ENCODE measurements at places on chromosomes 3 and 15. TPM values are rescaled to one million over a fixed set of nuclear protein-coding genes. Genes with fewer than 3 reads are reported as not detected.

- H3K4me1 ChIP-seq = peaks cover 17% of the 10 kb centered on the region
- no peaks in the 10 kb centered on the region for H3K36me3 ChIP-seq
- H3K27ac ChIP-seq = peak overlapping the region; percentile 98
- H3K4me3 ChIP-seq = peak overlapping the region; percentile 83
Observed at GRCh38 chr3:115147329-115148141, 447 bp upstream of the ZBTB20 start.

- H3K4me1 ChIP-seq = no peaks in the 10 kb centered on the region
- H3K27ac ChIP-seq = no peak overlapping the region
- no peaks in the 10 kb centered on the region for H3K27me3 ChIP-seq
- H3K4me3 ChIP-seq = no peak overlapping the region
- no peaks in the 10 kb centered on the region for H3K36me3 ChIP-seq
- no peak for DNase-seq
Observed at GRCh38 chr3:121654493-121655385, 6.0 kb downstream of the HCLS1 start.

GRCh38 chr3:40201770-40202169, 107.7 kb upstream of the EIF1B start:
- no peaks in the 10 kb centered on the region for H3K36me3 ChIP-seq
- DNase-seq = no peak
- no peak overlapping the region for H3K4me3 ChIP-seq
- no peaks in the 10 kb centered on the region for H3K27me3 ChIP-seq

DNA sequence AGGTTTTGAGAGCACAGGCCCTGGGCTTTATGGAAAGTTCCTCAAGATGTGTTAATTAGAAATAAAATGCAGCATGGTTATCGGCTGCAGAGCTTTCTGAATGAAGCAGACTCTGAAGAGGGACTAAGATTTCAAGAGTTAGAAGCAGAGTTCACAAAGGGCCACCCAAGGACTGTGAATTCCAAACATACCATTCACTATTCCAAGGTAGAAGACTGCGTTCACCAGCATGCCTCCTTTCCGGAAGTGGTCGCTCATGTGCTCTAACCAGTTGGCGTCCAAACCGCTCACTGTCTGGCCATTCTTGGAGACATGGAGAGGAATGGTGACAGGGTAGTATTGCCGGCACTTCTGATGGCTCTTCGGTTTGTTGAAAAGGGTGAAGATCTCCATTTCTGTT, 104.9 kb downstream of the OXNAD1 start:
- peaks cover 51% of the 10 kb centered on the region for H3K4me1 ChIP-seq
- H3K36me3 ChIP-seq = no peaks in the 10 kb centered on the region
- H3K4me3 ChIP-seq = no peak overlapping the region
- no peak overlapping the region for H3K27ac ChIP-seq
- no peaks in the 10 kb centered on the region for H3K27me3 ChIP-seq

DNA sequence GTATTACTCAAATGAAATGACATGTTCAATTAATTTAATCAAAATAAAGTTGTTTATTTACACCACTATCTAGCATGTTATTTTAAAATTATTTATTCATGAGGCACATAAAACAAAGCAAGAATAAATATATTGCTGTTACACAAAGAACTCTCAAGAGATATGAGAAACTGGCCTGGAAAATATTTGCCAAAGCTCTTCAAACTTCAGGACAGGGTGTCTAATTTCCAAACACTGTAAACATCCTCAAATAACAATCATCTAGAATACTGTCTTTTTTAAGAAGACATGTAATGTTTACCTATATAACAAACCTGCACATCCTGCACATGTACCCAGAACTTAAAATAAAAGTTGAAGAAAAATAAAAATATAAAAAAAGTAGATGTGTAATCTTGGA, 876.6 kb downstream of the TUSC7 start:
- DNase-seq = no peak
- H3K27me3 ChIP-seq = no peaks in the 10 kb centered on the region
- no peaks in the 10 kb centered on the region for H3K36me3 ChIP-seq
- no peaks in the 10 kb centered on the region for H3K4me1 ChIP-seq
- H3K4me3 ChIP-seq = no peak overlapping the region

DNA sequence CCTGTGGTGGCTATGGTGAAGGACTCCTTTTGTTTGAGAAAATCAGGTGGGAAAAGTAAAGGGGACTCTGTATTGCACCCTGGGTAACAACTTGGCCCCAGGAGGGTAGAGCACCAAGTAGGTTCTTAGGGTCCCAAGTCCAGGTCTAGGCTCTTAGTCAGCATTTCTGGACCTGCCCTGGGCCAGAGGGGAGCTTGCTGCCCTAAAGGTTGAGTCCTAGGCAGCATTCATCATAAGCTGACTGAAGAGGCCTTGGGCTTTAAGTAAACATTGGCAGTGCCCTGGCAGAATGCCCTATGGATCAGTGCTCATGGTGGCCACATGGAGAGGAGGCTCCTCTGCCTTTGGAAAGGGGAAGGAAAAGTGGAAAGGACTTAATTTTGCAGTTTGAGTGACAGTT, 268.5 kb upstream of the CTNNB1 start:
- no peak overlapping the region for H3K27ac ChIP-seq
- H3K4me3 ChIP-seq = no peak overlapping the region
- no peak for DNase-seq
- no peaks in the 10 kb centered on the region for H3K36me3 ChIP-seq

DNA sequence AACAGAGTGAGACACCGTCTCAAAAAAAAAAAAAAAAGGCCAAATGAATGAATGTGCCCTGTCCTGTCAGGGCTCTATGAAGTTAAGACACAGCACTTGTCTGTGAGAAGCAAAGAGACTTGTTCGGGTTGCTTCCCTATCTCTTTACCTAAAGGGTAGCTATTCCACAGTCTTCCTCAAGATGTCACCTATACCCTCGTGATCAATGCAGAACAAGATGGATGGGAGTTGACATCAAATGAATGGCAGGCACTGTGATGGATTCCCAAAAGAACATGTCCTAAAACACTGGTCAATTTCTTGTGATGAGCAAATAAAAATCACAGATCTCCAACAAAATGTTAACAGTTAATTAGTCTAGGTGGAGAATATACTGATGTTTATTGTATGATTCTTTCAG, 9.5 kb downstream of the TADA3 start:
- H3K4me1 ChIP-seq = peaks cover 7% of the 10 kb centered on the region
- H3K27me3 ChIP-seq = no peaks in the 10 kb centered on the region
- H3K36me3 ChIP-seq = peaks cover 66% of the 10 kb centered on the region
- H3K4me3 ChIP-seq = no peak overlapping the region
- no peak for DNase-seq
- no peak overlapping the region for H3K27ac ChIP-seq

DNA sequence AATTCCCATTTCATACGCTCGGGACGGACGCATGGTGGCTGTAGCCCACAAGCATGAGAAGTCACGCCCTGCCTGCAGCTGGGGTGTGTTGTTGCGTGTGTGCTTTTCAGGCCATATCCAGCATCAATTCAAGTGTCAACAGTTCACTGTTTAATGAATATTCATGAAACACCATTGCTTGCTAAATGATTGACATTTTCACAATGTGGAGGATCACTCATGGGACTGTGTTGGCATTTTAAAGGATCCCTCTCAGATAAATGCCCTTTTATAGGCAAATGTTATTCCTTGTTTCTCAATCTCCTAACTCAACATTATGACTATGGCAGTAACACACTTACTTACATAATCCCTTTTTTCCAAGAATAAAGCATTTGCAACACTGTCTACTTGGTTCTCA, 511.3 kb downstream of the GABRG3 start:
- DNase-seq = no peak
- H3K27me3 ChIP-seq = no peaks in the 10 kb centered on the region
- no peaks in the 10 kb centered on the region for H3K36me3 ChIP-seq
- no peak overlapping the region for H3K4me3 ChIP-seq

RBM5 gene
- 162 TPM for total RNA-seq

GRCh38 chr15:101540480-101541239, 51.2 kb upstream of the PCSK6 start:
- no peaks in the 10 kb centered on the region for H3K36me3 ChIP-seq
- peaks cover 34% of the 10 kb centered on the region for H3K27me3 ChIP-seq
- H3K4me1 ChIP-seq = peaks cover 4% of the 10 kb centered on the region
- no peak overlapping the region for H3K27ac ChIP-seq

- peak; percentile 70 for DNase-seq
- peaks cover 9% of the 10 kb centered on the region for H3K36me3 ChIP-seq
- no peaks in the 10 kb centered on the region for H3K4me1 ChIP-seq
- no peak overlapping the region for H3K4me3 ChIP-seq
- no peak overlapping the region for H3K27ac ChIP-seq
- no peaks in the 10 kb centered on the region for H3K27me3 ChIP-seq
Observed at GRCh38 chr15:82873000-82873680, 63.7 kb downstream of the WHAMM start.

DNA sequence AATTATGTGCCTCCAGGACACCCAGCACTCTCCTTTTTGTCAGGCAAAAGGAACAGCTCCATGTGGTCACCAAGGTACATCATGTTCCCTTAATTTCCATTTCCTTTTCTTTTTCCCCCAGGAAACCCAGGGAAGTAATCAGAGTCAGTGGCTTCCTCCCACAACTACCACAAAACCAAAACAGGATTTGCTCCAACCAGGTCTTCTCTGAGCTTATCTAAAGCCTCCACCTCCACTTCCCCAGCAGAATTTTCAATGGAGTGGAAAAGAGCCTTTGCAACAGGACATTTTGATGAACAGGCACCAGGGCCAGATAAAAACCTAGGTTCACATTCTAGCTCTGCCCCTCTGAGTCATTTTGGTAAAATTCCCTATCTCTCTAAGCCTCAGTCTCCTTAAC, 154.3 kb downstream of the NR2F2 start:
- no peak overlapping the region for H3K4me3 ChIP-seq
- H3K27me3 ChIP-seq = peaks cover 9% of the 10 kb centered on the region
- no peaks in the 10 kb centered on the region for H3K4me1 ChIP-seq
- no peak overlapping the region for H3K27ac ChIP-seq

HTR3E gene
- not detected for total RNA-seq

- no peak overlapping the region for H3K27ac ChIP-seq
- no peaks in the 10 kb centered on the region for H3K27me3 ChIP-seq
- no peak for DNase-seq
- H3K4me1 ChIP-seq = peaks cover 3% of the 10 kb centered on the region
- H3K4me3 ChIP-seq = no peak overlapping the region
Observed at GRCh38 chr3:20141851-20142250, 44.2 kb downstream of the SGO1 start.

TGM5 gene
- 75.6 TPM for total RNA-seq

LTK gene
- total RNA-seq = 0.64 TPM

DNA sequence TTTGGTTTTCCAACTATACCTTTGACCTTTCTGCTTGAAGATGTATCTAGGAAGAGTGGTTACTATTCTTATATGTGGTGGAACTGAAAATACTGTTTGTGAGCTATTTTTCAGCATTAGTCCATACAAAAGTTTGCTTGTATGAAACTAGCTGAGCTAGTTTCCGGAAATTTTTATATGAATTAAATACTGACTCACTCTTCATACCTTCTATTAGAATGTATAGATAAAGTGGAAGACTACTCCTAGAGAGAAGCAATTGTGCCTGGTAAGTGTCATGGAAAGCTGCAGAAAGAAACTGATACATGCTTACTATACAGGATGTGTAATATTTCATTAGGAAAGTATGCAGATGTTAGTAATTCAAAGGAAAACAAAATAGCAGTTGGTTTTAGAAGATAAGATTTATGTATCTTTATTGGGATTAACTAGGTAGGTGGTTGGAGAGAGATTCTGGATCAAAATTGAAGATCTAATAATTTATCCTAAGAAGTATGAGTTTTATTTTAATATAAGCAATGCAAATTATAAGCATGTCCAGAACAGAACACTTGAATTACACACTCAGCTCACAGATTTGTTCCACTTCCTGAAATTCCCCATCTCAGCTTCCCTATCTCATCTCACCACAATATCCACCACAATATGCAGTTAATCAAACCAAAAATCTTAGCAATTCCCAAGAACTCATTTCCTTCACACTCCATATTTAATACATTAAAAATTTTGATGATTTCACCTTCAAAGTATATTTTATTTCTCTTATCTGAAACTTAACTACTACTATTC, 82.8 kb downstream of the BCHE start:
- no peaks in the 10 kb centered on the region for H3K4me1 ChIP-seq
- no peaks in the 10 kb centered on the region for H3K27me3 ChIP-seq
- H3K27ac ChIP-seq = no peak overlapping the region
- H3K36me3 ChIP-seq = no peaks in the 10 kb centered on the region

TMC3 gene
- total RNA-seq = not detected

- H3K27me3 ChIP-seq = no peaks in the 10 kb centered on the region
- no peak overlapping the region for H3K27ac ChIP-seq
- H3K4me1 ChIP-seq = no peaks in the 10 kb centered on the region
- peaks cover 63% of the 10 kb centered on the region for H3K36me3 ChIP-seq
- H3K4me3 ChIP-seq = no peak overlapping the region
Observed at GRCh38 chr3:126438186-126438585, 37.5 kb downstream of the ZXDC start.

SEMA3B gene
- total RNA-seq = 5.2 TPM

DNAH12 gene
- total RNA-seq = not detected

WDR93 gene
- total RNA-seq = not detected

DNA sequence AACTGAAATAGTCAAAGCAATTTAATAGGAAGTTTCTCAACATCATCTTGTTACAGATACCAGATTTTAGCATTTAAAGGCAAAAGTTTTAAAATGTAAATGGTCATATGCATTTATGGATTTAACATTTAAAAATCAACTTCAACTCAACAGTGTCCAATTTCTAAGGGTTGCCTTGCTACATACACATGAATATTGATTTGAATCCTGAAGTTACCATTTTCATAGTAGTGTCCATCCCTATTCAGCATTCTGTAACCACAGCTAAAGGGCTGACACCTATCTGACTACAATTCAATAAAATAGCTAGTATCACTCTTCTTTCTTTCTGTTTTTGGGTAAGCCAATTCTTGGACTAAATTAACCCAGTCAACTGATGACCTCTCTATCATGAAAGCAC, 164.0 kb upstream of the CFAP20DC start:
- no peaks in the 10 kb centered on the region for H3K27me3 ChIP-seq
- H3K27ac ChIP-seq = no peak overlapping the region
- H3K36me3 ChIP-seq = no peaks in the 10 kb centered on the region
- no peak for DNase-seq

- no peaks in the 10 kb centered on the region for H3K27me3 ChIP-seq
Observed at GRCh38 chr3:36193448-36193847, 186.9 kb upstream of the STAC start.

TMEM212 gene
- not detected for total RNA-seq

- H3K4me1 ChIP-seq = peaks cover 6% of the 10 kb centered on the region
- no peak overlapping the region for H3K27ac ChIP-seq
- no peak for DNase-seq
- no peaks in the 10 kb centered on the region for H3K36me3 ChIP-seq
- H3K27me3 ChIP-seq = no peaks in the 10 kb centered on the region
- no peak overlapping the region for H3K4me3 ChIP-seq
Observed at GRCh38 chr15:64905941-64906340, 5.8 kb upstream of the ANKDD1A start.

DNA sequence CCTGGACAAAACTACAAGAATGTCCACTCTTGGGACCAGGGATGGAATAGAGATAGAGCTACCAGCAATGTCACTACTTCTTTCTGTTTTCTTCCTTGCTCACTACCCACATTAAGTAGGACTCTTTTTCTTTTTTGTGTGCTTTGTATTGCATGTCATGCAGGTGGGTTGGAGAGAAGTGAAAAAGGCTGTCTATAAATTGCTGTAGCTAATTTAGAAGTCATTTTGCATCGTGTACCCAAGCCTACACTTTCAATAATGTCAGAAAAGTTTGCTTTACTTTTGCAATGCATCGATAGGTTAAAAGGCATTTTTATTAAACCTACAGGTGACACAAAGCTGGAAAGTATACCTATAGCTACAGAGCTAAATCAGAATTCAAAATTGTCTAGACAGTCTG, 58.9 kb downstream of the GTF2E1 start:
- H3K27ac ChIP-seq = no peak overlapping the region
- no peaks in the 10 kb centered on the region for H3K36me3 ChIP-seq
- H3K4me3 ChIP-seq = no peak overlapping the region
- no peaks in the 10 kb centered on the region for H3K27me3 ChIP-seq
